Cerebellar nuclear complex (tissue), 1 donor: ENCODE measurements at places on chromosomes 5 and 9.

GRCh38 chr9:33043671-33044070 lies 18.6 kb downstream of the DNAJA1 start:
- no peak for DNase-seq

DNA sequence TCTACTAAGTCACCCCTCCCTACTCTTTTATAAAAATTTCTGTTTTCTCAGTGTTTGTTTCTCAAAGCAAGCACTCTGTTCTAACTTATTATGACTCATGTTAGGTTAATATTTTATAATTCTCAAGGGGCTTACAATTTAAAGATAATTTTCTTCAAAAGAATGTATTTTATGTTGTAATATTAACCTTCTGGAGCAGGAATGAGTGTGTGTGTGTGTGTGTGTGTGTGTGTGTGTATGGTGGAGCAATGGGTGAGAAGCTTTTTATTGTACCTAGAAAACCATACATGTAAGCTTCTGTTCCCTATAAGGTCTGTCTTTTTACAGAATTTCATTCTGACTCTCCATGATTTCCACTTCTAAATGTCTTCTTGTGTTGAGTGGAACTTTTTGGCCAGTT lies 63.0 kb downstream of the PBX3 start:
- DNase-seq, result no peak

GRCh38 chr5:39473156-39473775 lies 48.5 kb upstream of the DAB2 start:
- no peak for DNase-seq

DNA sequence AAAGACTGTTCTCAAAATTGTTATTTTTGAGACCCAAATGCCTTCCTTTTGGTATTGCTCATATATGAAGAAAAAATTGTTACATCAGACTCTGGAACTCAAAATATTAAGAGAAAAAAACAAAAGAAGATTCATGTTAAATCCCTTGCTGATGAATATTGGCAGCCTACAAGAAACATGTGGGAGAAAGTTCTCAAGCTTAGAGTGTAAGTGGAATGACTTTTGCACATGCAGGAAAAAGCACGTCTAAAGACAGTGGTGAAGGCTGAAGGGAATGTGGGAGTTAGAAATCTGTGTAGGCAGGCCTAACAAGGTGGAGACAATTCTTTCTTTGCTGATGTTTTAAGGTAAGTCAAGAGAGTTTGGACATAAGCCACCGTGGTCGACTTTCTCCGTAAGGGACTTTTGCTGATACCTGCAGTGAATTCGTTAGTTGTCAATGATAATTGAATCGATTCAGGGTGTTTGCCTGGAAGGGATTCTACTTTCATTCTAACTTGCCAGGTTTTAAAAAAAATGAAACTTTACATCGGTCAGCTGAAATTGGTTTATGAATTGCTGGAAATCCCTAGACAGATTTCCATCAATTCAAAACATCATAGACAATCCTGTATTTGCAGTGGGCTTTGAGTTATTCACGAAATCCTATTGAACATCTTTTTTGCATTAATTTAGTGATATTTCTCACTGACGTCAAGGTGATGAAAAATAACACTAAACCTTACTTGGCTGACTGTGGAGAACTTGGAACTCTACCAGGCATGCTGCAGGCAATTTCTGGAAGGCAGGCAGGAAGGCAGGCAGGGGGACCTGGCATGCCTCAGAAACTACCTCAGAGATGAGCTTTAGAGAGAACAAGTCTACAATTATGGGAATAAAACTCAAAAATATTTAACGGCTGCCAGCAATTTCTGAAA lies 359.1 kb upstream of the ADAMTSL1 start:
- no peak for DNase-seq

- DNase-seq, result no peak
Measured at GRCh38 chr9:69199769-69200470, 25.8 kb downstream of the TJP2 start.

GRCh38 chr9:35845824-35846771 lies 17.1 kb downstream of the TMEM8B start:
- no peak for DNase-seq

- no peak for DNase-seq
Measured at GRCh38 chr9:96382175-96382574, 1.3 kb downstream of the SLC35D2 start.

- no peak for DNase-seq
Measured at GRCh38 chr5:151079838-151080612, 809 bp downstream of the TNIP1 start.

- DNase-seq, result no peak
Measured at GRCh38 chr5:131430794-131431193, 166.9 kb downstream of the CDC42SE2 start.

DNA sequence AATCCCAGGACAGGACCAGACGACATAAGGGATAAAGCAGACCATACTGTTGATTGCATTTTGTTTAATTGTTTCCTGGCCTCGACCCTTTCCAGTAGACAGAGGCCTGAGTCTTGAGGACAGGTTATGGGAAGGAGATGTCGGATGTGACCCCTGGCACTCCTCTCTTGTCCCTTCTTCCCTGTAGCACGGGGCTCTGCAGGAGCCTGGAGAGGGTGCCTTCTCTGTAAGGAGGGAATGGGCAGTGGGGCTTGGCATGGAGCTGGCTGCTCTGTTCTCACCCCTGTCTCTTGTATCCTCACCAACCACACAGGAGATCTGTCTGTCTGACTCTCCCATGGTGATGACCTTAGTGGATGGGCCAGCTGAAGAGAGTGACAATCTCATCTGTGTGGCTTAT lies 40.1 kb upstream of the SLC2A8 start:
- no peak for DNase-seq

DNA sequence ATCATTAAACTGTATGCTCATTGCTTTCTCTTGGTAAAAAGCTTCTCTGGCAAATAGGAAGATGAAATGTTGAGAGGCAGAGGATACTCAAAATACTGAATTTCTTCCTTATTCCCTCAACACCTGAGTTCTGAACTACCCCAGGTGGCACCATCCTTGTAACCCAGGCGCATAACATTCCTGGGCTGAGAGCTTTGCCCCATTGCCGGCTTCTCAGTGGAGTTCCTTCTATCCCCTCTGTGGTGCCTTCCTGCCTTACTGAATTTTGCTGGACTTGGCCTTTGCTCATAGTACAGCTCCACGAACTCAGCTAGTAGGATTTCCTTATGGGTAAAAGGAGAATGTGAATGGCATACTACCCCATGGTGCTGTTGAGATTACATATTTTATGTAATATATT lies 54.7 kb downstream of the BASP1 start:
- DNase-seq, result no peak

- no peak for DNase-seq
Measured at GRCh38 chr9:16316911-16317817, 553.3 kb downstream of the BNC2 start.

- no peak for DNase-seq
Measured at GRCh38 chr9:3823842-3824475, 298.2 kb upstream of the RFX3 start.

DNA sequence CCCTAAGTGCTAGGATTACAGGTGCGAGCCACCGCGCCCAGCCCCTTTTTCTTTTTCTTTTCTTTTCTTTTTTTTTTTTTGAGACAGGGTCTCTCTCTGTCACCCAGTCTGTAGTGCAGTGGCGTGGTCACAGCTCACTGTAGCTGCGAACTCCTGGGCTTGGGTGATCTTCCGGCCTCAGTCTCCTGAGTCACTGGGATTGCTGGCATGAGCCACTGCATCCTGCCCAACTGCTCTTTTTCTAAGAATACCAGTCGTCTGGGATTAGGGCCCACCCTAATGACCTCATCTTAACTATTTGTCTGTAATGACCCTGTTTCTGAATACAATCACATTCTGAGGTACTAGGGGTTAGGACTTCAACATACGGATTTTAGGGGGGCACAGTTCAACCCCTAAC lies 34.1 kb upstream of the NANS start:
- no peak for DNase-seq

- no peak for DNase-seq
Measured at GRCh38 chr5:31291323-31291854, 97.9 kb downstream of the CDH6 start.

- no peak for DNase-seq
Measured at GRCh38 chr5:160537116-160537515, 115.5 kb downstream of the PTTG1 start.

DNA sequence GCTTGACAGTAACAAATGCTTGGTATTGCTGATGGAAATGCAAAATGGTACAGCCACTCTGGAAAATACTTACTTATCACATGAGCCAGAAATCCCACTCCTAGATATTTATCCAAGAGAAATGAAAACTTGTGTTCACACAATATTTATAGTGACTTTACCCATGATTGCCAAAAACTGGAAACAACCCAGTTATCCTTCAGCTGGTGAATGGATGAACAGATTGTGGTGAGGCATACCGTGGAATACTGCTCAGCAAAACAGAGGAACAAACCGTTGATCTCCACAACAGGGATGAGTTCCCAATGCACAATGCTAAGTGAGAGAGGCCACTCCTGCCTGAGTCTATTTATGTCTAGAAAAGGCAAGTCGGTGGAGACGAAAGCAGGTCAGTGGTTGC lies 40.5 kb upstream of the LRRC14B start:
- DNase-seq, result no peak

DNA sequence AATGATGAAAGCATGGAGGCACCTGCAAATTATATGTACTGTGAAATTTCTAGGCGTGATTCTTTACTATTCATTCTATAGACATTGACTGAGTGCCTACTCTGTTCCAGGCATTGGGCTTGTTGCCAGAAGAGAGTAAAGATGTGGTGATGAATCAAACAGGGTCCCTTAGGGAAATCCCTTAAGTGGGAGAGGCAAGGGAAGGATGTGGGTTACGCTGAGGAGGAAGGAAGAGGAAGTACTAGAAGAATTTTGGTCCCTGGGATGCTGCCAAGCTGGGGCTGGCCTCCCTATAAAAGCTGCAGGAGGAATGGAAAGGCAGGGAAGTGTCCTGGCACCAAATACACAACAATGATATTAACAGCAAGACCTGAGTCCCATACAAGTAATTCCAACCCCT lies 76.7 kb upstream of the SPOCK1 start:
- no peak for DNase-seq

DNA sequence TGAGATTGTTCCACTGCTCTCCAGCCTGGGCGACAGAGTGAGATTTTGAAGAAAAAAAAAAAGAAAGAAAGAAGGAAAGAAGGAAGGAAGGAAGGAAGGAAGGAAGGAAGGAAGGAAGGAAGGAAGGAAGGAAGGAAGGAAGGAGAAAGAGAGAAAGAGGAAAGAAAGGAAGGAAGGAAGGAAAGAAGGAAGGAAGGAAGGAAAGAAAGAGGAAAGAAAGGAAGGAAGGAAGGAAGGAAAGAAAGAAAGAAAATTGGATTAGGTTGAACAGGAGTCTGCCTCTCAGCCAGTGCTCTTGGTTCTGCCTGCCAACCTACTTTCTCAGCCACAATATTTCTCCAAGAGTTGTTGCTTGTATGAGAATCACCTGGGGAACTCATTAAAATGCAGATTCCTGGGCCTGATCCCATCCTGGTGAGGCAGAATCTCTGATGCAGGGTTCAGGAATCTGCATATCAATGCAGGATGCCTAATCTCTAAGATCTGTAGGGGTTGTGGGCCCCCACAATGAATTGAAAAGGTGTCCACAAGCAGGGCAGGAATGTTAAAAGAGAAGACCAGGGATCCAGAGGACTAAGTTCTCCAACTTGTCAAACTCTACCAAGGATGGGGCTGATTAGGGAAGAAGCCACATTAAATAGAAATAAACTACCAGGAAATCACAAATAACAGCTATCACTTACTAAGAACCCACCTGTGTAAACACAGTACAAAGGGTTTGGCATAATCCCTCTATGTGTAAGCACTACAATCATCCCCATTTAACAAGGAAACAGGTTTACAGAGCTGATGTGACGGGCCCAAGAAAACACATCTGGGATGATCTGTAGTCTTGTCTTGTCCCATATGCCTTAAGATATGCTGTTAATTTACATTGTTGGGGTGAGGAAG lies 23.4 kb upstream of the GALNT10 start:
- no peak for DNase-seq

- DNase-seq, result no peak
Measured at GRCh38 chr5:178542455-178542854, 47.7 kb downstream of the COL23A1 start.

DNA sequence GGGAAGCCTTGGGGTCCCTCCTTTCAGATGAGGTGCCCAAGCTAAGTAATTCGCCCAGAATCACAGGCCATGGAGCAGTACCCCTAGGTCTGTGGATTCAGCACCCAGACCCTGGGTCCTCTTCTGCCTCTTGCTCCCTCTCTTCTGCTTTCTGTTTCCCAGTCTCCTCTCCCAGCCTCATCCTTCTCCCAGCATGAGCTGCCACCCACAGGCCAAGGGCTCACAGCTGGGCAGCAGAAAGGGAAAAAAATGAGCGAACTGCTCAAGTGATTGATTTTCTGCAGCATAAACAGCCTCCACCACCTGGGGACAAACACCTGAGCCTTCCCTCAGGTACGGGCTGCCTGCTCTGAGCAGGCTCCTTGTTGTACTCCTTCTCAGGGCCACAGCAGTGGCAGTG lies 113.9 kb upstream of the SAP30L start:
- no peak for DNase-seq

GRCh38 chr9:33919276-33919897 lies 102.4 kb downstream of the UBE2R2 start:
- no peak for DNase-seq

DNA sequence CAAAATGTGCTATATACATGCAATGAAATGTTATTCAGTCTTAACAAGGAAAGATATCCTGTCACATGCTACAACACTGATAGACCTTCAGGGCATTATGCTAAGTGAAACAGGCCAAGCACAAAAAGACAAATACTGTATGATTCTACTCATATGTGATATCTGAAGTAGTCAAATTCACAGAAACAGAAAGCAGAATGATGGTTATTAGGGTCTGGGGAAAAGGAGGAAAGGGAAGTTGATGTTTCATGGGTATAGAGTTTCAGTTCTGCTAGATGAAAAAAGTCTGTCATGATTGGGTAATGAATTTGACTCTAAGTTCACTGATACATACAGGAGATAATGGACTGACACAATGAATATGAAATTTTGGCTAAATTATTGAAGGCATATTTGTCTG lies 11.2 kb upstream of the RIC1 start:
- DNase-seq, result no peak

- DNase-seq, result no peak
Measured at GRCh38 chr5:56918054-56918453, 8.7 kb downstream of the SETD9 start.

DNA sequence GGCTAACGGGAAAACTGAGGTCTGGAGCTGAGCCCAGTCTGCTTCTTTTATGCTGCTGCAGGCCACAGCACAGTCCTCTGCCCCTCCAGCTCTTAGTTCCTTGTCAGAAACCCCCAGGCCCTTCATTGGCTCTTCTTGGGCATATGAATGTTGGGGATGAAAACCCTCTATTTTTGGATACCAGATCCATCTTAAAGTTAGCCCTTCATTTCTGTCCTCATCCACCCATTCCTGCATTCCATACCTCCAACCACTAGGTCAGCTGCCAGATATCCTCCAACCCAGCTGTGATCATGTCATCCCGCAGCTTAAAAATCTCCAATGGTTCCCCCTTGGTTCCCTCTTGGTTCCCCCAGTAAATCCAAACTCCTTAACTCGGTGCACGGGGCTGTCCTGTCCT lies 1.8 kb upstream of the SLC25A51 start:
- DNase-seq, result no peak

- no peak for DNase-seq
Measured at GRCh38 chr9:106799152-106799551, 63.8 kb upstream of the ZNF462 start.

- no peak for DNase-seq
Measured at GRCh38 chr9:136751244-136751643, 2.9 kb upstream of the LCN6 start.
